Activated naive CD4-positive, alpha-beta T cell treated with anti-CD3 and anti-CD28 coated beads, Interleukin-2, amount 50 U/mL, for 72 hours (primary cell): ENCODE measurements at places on chromosomes 4 and X. TPM values are rescaled to one million over a fixed set of nuclear protein-coding genes. Genes with fewer than 3 reads are reported as not detected.

The ARX gene
- total RNA-seq: not detected

The CCNA2 gene
- total RNA-seq: 125 TPM

GRCh38 chr4:165709516-165709915 is 163.5 kb upstream of the TLL1 start:
- no peak for DNase-seq

- DNase-seq: no peak
Measured at GRCh38 chr4:47032405-47033106, 1.2 kb downstream of the GABRB1 start.

GRCh38 chr4:151417164-151417571 is 8.2 kb downstream of the FHIP1A start:
- no peak for DNase-seq

GRCh38 chr4:140297221-140297570 is 76.2 kb upstream of the SCOC start:
- DNase-seq: no peak

DNA sequence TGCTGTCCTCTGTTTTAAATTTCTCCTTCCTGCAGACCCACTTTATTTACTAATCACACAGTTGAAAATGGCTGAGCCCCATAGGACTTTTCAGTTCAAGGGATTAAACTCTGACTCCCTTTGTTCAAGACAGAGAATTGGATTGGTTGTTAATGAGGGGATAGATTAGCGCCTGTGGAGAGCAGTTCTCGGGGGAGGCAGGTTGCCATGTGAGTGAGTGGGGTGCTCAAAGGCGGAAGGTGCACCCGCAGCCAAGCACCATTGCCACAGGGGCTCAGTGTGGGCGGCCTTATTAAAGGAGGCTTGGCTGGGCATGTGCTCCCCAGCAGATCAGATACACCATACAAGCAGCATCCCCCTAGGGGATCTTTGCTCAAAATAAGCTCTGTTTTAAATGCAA is 7.9 kb upstream of the CBR4 start:
- no peak for DNase-seq

GRCh38 chr4:22692736-22693135 is at the start of gene GBA3:
Gene GBA3, plus strand, starts transcription at chr4:22692937.
- DNase-seq: no peak

DNA sequence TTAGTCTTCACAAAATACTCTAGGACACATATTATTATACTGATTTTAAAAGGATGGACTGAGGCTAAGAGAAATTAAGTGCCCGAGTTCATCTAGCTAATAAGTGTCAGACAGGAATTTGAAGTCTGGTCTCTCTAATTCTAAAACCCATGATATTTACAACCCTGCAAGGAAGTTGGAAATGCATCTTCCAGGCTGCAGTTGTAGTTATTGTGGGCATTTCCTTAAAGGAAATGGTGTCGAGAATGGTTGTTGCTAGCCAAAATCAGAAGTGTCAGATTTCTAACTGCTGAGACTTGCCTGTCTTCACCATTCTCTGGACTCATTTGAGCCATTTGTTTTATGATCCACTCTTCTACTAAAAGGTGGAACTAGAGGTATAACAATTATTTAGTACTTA is 82.5 kb downstream of the FAT4 start:
- DNase-seq: no peak
